ENCODE measurements at places on chromosomes 5 and 9. TPM values are rescaled to one million over a fixed set of nuclear protein-coding genes. Genes with fewer than 3 reads are reported as not detected.

GRCh38 chr5:77627869-77628674 is 10.4 kb downstream of the OTP start:
- H3K27ac ChIP-seq, result no peak overlapping the region
- no peaks in the 10 kb centered on the region for H3K36me3 ChIP-seq
- peak; percentile 79 for DNase-seq

DNA sequence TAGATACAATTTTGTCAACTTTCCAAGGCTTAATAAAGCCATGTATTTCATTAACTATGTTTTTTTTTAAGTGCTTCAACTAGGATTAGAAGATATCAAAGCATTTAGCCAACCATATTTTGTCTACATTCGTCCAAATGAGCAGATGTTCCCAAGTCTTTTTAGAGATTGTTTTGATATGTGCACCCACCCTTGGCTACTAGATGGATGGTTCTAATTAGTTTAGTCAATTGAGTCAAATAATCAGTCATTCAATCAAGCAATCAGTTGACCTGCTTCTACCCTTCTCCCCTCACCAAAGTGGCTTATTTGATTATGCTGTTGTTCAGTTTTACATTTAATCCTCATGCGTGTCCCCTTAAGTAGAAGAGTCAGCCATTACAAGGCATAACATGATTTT is 319.5 kb upstream of the TNC start:
- no peak for DNase-seq
- H3K27me3 ChIP-seq, result no peaks in the 10 kb centered on the region
- no peak overlapping the region for H3K27ac ChIP-seq
- no peak overlapping the region for H3K4me3 ChIP-seq
- no peaks in the 10 kb centered on the region for H3K36me3 ChIP-seq

GRCh38 chr9:76153902-76154629 is 240.2 kb downstream of the RFK start:
- DNase-seq, result no peak
- no peak overlapping the region for H3K27ac ChIP-seq
- no peaks in the 10 kb centered on the region for H3K27me3 ChIP-seq
- H3K4me3 ChIP-seq, result no peak overlapping the region
- H3K4me1 ChIP-seq, result no peaks in the 10 kb centered on the region
- H3K36me3 ChIP-seq, result peaks cover 14% of the 10 kb centered on the region

ZNF462 gene
- total RNA-seq, result 24.5 TPM

C5orf52 gene
- total RNA-seq, result not detected

PCDHB11 gene
- total RNA-seq, result 3.2 TPM

NFX1 gene
- 49.4 TPM for total RNA-seq
